ENCODE measurements at places on chromosomes 7 and 10. TPM values are rescaled to one million over a fixed set of nuclear protein-coding genes. Genes with fewer than 3 reads are reported as not detected.

BUB3 gene
- polyA plus RNA-seq, result 202 TPM

OR6V1 gene
- polyA plus RNA-seq, result not detected

ODAD2 gene
- not detected for polyA plus RNA-seq

PFKFB3 gene
- polyA plus RNA-seq, result 33.0 TPM

SEC31B gene
- polyA plus RNA-seq, result 8.8 TPM

GRCh38 chr7:139702313-139702731, 75.5 kb downstream of the HIPK2 start:
- DNase-seq, result peak; percentile 77

Data from SK-N-SH (cell line).